ENCODE measurements at places on chromosomes 1 and 21. TPM values are rescaled to one million over a fixed set of nuclear protein-coding genes. Genes with fewer than 3 reads are reported as not detected.

- no peak for DNase-seq
Observed at GRCh38 chr1:204013052-204013451, 59.9 kb upstream of the SOX13 start.

- peak; percentile 10 for DNase-seq
Observed at GRCh38 chr1:186577216-186577615, 103.0 kb downstream of the PTGS2 start.

DNA sequence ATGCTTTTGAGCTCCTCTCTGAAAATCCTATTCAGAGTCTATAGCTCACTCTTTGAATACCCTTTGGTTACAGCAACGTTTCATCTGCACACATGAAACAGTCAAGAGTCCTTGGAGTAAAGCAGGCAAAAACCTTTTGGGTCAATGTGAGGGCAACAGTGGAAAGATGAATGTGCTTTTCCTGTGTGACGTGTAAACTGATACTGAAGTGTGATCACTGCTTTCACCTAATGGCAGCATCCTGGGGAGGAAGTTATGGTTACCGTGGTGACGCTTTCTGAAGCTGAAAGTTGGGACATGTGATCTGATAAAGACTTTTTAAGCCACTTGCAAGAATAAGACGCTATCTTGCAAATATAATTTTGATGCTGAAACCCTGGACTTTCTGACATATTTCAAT is 160.0 kb downstream of the SEC16B start:
- no peak for DNase-seq

ERICH3 gene
- not detected for total RNA-seq

DIRAS3 gene
- 2.8 TPM for total RNA-seq

MSH4 gene
- total RNA-seq: 0.91 TPM
